ENCODE measurements at places on chromosomes 6 and 20.
A peak's percentile ranks its signal among the peaks of the same experiment; 100 is the strongest.

DNA sequence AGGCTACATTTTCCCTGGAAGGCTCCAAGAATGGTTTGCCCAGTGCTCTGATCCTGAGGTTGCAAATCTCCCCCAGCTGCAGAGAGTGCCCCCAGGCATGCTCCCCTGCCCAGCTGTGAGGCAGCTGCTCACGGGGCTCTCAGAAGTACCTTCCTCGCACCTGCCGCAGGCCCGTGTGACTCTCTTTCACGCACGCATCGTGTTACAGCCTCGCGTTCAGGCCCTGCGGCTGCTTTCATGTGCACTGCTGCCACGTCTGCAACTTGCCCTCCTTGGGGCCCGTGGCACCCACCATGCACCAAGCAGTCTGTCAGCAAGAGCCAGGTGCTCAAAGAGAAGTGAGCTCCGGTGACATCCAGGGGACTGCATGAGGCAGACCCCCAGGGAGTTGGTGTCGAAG, 28.6 kb upstream of the SPO11 start:
- DNase-seq: no peak

DNA sequence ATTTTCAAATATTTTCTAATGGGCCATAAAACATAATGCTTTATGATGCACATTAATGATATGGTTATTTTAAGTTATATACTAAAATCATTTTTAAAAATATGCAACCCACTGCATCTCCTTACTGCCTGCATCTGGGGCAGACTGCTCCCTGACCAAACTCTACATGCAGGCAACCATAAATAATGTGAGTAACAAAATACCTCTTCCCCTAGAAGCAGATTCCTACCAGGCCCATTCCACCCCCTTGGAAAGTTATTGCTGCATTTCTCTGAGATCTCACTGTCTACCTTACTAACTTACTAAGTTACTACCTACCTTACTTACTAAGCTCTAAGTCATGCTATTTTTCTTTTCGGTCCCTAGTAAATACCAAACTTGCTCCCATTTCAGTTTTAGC, 71.8 kb downstream of the ATG5 start:
- no peak for DNase-seq

DNA sequence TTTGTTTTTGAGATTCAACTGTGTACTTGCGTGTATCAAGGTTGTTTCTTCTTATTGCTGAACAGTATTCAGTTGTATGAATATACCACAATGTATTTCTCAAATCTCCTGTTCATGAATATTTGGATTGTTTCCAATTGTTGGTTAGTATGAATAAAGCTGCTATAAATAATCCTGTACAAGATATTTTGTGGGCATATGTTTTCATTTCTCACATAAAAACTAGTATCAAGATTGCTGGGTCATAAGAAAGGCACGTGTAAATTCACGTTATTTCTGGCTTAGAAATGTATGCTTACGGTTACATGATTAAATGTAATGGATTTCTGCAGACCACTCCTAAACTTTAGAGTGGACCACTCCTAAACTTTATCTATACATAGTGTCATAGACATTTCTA, 96.6 kb downstream of the BTBD3 start:
- no peak for DNase-seq

DNA sequence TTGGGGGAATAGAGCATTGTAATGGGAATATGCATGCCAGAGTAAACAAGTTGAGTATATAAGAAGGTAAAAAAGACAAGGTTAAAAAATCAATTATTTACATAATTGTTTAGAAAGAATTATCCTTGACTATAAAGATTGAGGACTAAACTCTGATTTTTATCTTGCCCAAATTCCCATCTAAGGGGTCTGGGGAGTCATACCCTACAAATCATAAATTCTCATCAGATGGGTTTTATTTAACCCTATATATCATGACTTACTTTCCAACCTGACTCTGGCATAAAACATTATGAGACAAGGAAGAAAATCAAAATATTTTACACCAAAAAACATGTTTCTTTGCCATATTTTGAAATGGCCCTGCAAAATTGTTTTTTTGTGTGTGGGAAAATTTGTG, 12.7 kb downstream of the OR2B2 start:
- DNase-seq: no peak

DNA sequence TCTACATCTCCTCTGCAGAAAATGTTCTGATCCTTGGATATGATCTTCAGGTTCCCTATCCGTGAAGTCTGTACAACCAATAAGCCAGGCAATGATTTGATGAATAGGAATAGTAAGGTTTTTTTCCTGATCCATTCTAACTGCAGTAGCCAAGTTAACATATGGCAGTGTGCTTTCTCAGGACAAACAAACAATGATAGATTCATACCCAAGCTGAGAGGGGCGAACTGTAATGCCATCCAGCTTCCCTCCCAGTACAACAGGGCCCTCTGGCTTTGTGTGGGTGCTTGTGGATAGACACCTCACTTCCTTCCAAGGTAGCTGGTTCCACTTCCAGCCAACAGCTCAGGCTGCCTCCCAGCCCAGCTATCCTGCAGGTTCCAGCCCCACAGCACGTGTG, 359.2 kb downstream of the CDH26 start:
- DNase-seq: no peak

GRCh38 chr6:164097551-164098398, 683.3 kb downstream of the QKI start:
- no peak for DNase-seq

- no peak for DNase-seq
These were observed 142.1 kb downstream of the MYB start for GRCh38 chr6:135323202-135323668.

DNA sequence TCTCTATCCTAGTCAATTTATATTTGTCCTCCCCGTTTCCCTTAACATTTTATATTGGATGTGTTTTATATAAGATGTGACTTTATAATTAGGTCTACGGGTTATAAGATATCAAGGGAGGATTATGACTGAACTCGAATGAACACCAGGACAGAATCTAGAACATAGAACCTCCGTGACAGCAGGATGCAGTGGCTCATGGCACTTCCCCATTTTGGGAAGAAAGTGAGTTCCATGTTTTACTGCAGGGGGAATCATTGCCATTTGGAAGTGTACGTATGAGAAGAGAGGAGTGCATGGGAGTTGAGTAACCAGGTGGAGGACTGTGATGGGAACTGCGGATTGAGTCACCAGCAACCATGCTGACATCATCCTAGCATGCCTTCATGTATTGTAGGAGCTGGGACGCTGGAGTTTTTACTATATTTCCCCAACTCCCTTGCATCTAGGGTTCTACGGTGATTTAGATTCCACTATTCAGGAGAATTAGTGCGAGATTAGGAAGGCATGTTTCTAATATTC, 56.1 kb upstream of the FOXC1 start:
- DNase-seq: no peak

- DNase-seq: no peak
These were observed 102.8 kb downstream of the NRSN1 start for GRCh38 chr6:24228681-24229255.

- no peak for DNase-seq
These were observed 2.3 kb upstream of the TXNDC5 start for GRCh38 chr6:7912736-7913517.

DNA sequence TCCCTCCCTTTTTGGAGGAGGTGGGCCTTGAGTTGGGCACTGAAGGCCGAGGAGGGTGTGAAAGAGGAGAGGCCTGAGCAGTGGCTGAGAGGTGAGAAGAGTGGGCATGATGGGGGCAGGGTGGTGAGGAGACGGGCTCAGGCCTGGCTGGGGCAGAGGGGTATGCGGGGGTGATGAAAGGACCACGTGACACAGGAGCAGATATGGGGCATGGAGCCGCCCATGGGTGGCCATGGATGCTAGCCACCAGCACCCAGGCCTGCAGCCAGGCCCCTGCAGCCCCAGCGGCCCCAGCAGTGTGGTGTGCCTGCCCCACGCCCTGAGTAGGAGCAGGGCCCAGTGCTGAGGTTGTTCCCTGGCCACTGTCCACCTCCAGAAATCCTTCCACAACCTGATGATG, 26.5 kb downstream of the UQCC2 start:
- DNase-seq: no peak

GRCh38 chr20:25083773-25084625, 2.1 kb upstream of the VSX1 start:
- DNase-seq: no peak

DNA sequence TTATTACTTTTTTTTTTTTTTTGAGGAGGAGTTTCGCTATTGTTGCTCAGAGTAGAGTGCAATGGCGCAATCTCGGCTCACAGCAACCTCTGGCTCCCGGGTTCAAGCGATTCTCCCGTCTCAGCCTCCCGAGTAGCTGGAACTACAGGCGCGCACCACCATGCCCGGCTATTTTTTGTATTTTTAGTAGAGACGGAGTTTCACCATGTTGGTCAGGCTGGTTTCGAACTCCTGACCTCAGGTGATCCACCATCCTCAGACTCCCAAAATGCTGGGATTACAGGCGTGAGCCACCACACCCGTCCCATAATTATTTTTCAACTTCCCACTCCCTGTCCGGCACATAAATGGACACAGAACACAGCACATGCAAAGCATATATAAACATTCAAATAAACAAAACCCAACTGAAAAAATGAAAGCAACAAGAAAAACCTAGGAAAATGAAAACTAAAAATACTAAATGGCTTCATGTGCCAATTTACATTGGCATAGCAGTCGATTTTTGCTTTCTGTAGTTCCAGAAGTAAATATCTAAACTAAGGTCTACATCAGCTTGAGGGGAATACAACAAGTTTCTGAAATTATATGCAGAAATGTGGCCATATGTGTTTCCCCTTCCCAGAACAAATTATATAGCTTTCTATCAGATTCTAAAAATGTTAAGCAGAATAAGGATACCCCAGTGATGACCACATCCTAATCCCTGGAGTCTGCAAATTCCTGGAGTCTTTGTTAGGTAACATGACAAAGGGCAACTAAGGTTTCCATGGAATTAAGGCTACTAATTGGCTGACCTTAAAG, 113.9 kb downstream of the HFE start:
- no peak for DNase-seq

GRCh38 chr6:156757849-156758248, 19.3 kb upstream of the ARID1B start:
- DNase-seq: no peak

GRCh38 chr6:34476921-34477320, 11.0 kb downstream of the PACSIN1 start:
- no peak for DNase-seq

- no peak for DNase-seq
These were observed 303.9 kb upstream of the SGK1 start for GRCh38 chr6:134621858-134622257.

DNA sequence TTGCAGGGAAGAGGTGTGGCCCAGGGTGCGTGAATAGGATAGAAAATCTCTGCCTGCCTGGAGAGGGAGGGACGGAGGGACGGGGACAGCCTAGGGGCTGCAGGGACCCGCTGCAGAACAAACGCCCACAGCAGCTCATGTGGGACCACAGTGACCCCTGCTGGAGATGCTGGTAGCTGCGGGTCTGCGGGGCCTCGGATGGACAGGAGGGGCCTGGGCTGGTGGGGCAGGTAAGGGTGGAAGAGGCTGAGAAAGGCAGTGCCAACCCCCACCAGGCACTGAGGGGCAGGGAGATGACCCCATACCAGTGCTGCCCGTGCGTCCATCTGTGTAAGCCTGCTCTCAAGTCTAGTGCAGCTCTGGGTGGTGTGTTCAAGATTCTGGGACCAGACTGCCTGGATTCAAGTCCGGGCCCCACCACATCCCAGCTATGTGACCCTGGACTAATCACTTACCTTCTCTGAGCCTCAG, 39.4 kb downstream of the KIAA1755 start:
- DNase-seq: peak; percentile 76

DNA sequence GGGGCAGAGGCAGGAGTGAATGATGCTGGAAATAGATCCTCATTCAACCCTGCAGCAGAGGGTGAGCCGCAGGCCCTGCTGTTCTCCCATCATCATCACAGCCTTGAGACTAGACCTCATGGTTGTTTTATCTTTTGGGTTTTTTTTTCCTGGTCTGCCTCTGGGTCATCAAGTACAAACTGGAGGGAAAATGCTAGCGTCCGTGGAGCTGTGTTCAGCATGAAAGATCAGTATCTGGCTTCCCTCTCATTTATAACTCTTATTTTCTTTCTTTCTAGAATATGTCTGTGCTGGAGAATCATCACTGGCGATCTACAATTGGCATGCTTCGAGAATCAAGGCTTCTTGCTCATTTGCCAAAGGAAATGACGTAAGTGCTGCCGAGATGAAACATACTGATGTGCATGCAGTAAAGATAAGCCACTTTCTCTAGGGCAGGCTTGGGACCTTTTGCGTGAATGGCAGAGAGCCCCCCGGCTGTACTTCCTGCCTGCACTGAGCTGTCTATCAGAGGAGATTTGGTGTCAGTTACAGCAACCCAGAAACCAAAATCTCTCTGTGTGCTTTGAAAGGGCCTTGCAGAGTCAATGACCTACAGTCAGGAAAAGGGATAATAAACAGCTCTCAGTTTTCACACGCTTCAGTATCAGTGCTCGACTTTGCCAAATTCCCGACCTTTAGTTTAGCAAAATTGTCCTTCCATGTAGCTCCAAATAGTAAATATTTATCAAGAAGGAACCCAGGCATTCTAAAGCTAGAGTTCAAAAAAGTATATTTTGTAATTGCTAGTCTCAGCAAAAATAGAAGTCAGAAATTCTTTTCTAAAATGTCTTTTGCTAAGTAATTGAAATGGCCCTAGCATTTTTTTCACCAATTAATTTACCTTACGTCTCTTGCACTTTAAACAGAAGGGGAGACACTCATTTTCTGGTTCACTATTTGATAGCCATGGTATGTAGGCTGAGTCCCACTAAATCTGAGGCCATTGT, 76.3 kb downstream of the MTFR2 start:
- DNase-seq: no peak

DNA sequence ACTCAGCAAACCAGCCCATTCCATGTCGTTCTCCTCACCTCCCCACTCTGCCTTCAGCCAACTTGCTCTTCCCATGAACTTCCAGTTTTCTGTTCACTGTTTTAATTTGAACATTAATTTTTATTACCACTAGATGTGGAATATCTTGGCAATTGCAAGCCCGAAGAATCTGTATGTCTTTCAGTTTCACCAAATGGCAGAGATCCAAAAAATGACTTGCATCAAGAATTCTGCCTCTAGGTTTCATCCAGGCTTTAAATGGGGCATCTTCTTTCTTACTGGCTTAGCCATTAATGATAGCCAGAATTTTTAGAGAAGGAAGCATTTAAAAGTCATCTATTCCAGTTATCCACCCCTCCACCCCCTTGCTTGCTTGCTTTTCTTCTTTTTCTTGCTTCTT, 39.0 kb downstream of the CAP2 start:
- no peak for DNase-seq

DNA sequence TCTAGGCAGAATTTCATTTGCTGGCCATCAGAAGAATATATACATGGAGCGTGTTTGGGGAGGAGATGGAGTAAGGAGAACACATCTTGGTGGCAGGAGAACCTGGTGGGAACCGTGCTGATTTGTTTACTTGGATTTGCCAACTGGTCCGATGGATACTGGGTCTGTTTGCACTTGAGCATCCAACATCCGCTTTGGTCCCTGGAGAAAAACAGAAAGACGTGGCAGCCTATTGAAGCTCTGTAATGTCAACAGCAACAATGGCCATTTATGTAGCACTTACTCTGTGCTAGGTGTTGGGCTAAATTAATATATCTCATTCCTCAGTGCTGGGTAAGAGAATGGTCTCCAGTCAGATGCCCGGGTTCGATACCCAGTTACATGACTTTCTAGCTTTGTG, 125.6 kb downstream of the BCAS1 start:
- DNase-seq: no peak

All from right kidney (tissue), 9 donors.